ENCODE measurements at places on chromosomes 3 and 15.

DNA sequence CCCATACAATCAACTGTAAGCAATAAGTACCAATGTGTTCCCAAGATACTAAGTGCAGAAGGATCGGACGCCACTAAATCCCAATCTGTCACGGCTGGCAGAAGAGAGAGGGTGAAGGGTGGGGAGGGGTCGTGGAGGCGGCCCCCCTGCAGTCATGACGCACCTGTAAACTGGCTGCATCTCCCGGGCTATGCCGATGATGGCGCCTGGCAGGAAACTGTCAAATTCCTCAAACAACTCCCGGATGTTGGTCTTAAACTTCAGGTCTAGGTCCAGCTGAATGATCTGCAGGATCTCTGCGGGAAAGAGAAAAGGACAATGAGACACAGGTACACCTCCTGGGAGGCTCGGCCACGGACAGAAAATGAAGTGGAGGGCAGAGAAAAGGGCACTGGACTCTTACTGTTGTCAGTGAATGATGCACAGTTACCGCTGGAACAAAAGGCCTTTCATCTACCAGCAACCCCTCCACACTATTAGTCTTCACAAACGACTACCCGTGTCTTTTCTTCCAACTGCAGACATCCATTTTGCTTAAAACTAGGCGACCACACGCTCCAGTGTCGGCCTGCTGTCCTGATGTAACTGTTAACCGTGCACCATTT, 114.6 kb downstream of the XXYLT1 start:
- no peak for DNase-seq

GRCh38 chr15:71812966-71813722, 2.8 kb downstream of the NR2E3 start:
- no peak for DNase-seq

DNA sequence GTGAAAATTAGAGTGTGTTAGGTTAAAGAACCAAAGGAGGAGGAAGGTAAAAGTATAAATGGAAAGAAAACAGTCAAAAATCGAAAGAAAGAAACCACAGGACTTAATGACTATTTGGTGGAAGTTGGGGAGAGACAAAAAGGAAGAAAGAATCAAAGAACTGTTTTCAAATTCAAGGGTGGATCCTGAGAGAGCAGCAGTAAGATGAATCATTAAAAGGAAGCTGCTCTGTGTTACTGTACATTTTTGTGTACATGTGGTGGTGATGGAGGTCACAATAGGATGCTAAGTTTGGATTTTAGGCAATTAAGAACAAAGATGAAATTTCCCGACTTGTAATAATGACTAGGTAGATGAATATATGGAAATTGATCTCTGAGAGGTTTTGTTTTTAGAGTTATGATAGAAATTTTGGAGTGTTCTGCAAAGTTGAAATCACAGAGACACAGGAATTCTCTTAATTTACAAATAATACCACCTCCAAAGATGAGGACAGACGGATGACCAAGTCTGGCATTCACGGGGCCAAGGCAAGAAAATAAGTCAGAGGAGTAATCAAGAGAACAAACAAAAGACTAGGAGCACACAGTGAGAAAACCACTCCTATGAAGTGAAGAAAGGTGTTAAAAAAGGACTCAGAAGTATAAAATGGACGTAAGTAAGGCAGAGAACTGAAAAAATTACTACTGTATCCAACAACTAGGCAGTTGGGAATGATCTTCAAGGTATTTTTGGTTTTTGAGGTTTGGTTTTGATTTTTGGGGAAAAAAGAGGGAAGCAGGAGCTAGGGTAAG, 7.1 kb downstream of the DHX36 start:
- no peak for DNase-seq

GRCh38 chr3:133833880-133834620, 28.4 kb downstream of the SRPRB start:
- no peak for DNase-seq

GRCh38 chr15:77107531-77108355, 36.8 kb upstream of the TSPAN3 start:
- DNase-seq: no peak

- DNase-seq: no peak
These were observed 74.1 kb upstream of the UBE3A start for GRCh38 chr15:25512957-25513356.

DNA sequence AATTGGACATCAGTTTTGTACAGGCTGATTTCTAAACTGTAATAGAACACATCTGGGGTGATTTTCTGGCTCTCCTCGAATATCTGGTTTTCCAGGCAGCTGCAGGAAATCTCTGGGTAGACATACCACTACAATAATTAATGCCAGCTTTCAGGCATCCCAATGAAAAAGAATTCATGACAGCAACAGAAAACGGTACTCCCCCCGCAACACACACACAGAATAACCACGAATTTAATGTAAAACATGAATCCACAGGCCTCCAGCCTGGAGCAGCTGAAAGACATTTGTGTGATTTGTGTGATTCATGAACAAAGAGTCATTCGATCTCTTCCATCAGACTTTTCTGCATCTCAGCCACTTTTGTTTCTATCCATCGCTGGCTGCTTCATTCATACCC, 262.2 kb downstream of the MAGI1 start:
- DNase-seq: no peak

DNA sequence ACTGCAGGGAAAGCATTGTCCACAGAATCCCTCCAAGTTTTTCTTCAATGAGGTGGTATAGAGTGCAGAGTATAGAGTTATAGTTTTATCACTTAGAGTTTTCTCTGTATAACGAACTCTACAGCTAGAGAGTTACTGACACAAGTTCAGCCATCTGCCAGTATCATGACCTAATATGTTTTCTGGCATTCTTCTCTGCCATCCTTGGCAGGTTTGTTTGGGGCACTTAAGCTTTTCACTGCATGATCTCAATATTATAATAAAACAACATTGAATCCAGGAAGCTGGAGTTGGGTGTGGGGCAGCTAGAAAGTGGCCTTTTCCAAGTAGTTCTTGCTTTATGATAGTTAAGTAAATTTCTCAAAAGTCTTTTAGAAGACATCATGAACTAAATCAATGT, 743.5 kb upstream of the ARPP21 start:
- no peak for DNase-seq

DNA sequence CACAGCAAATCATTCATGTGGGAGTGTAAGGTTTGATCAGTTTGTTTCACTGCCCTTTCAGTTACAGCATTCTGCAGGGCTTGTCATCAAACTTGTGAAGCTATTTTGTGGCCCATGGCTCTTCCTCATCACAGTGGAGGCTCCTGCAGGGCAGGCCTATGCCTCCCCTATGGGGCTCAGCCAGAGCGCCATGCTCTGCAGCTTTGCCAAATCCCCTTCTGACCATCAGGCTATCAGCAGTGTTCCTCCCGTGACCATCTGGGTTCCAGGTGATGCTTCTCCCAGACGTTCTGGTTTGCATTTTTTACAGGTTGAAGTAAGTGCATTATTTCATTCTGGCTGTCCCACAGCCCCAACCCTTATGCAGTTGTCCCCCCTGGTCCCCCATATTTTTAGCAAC, 28.1 kb upstream of the REC114 start:
- no peak for DNase-seq

- DNase-seq: no peak
These were observed 67.5 kb upstream of the MME start for GRCh38 chr3:155012584-155012983.

DNA sequence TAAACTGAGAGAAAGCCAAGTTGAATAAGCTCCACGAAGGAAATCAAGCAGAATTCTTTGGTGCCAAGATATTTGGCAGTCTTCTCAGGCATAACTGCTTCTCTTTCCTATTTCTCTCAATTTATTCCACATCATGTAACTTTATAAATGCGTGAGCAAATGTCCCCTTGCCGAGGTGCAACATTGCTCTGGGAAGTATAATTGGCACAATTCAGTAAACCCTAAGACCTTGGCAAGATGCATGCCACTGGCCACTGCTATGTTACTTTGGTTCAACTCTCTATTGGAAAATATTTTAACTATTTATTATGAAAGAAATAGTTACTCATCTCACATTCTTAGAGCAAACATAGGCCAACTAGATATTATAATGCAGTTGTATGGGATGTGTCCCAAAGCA, 170.2 kb downstream of the SUCNR1 start:
- no peak for DNase-seq

- no peak for DNase-seq
These were observed 31.6 kb downstream of the KLHL25 start for GRCh38 chr15:85763157-85763556.

- no peak for DNase-seq
These were observed 95.7 kb upstream of the SLC2A2 start for GRCh38 chr3:171122240-171122639.

- DNase-seq: no peak
These were observed 3.0 kb upstream of the CD80 start for GRCh38 chr3:119562307-119562961.

- no peak for DNase-seq
These were observed 6.9 kb downstream of the PLCH1 start for GRCh38 chr3:155737844-155738460.

DNA sequence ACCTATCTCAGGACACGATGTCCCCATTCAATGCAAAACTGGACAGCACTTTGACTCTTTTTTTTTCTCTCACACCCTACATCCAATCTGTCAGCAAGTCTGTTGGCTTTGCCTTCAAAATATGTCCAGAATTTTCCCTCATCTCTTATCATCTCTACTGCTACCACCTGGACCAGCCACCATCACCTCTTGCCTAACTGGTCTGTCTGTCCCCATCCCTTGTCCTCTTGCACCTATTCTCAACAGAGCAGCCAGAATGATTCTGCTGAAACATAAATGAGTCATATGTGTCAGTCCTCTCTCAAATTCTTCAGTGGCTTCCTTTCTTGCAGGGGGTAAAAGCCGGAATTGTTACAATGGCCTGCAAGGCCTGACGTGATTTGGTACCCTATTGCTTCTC, 105.8 kb downstream of the CYP19A1 start:
- DNase-seq: no peak

DNA sequence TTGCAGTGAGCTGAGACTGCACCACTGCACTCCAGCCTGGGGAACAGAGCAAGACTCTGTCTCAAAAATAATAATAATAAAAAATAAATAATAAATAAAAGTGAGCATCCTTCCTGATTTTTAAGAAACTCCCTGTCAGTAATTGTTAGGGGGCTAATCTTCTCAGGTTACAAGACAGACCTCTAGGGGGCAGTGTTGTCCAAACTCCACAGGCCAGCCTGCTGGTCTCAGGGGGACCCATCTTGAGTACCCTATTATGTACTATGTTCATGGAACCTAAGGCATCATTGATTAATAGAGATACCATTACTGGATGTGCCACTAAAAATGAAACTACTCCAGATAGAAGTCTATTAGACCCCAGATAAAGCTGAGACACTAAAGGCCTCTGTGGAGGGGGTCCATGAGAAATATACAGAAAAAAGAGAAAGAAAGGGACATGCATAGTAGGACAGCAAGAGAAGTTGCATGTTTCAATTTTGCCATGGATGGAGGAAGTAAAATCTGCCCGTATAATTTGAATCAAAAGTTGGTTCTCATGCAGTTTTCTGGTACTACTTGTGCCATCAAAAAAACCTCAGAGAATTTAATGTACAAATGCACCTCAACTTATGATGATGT, 85.5 kb upstream of the CDV3 start:
- DNase-seq: peak; percentile 25

DNA sequence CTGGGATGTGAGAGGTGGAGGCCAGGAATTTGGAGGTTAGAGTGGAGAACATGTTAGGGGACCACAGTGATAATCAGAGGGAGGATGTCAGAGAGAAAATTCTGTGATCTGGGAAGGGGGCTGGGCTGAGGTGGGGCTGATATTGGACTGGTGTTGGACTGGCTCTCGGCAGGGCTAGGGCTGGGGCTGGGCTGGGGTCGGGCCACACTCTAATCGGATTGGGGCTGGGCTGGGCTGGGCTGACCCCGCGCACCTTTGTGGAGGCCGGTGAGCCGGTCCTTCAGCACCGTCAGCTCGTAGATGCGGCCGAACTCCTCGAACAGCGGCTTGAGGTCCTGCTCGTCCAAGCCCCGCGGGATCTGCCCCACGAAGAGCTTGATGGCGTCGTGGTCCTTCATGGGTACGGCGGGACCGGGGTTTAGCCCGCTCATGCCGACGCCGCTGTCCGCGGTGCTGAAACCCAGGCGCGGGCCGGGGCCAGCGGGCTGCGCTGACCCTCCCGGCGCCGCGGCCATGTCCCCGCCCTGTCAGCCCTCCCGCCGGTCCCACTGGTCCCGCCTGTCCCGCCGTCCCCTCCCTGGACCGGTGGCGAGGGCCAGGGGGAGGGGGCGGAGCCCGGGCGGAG, 485 bp downstream of the CELF6 start:
- peak; percentile 21 for DNase-seq

- DNase-seq: no peak
These were observed 2.1 kb upstream of the ISY1 start for GRCh38 chr3:129162729-129163579.

GRCh38 chr3:127339928-127340861, 52.3 kb upstream of the PRR20G start:
- DNase-seq: no peak

- no peak for DNase-seq
These were observed 19.7 kb upstream of the MFGE8 start for GRCh38 chr15:88932875-88933330.

- no peak for DNase-seq
These were observed 681.3 kb downstream of the ROBO1 start for GRCh38 chr3:79086514-79086913.

DNA sequence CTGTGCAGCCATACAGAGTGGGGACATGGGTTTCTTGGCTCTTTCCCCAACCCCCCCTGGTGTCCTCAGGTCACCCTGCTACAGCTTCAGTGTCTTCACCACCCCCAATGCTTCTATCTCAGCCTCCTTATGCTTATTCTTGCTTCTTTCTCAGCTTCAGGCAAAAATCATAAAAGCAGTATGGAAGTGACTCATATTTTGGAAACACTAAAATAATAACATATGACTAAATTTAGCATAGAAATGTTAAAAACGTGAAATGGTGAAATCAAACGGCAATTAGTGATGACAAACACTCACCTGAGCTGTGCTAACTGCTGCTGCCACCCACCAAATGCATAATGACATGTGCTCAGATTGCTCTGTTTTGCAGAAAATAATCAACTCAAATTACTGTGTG, 475.2 kb upstream of the EPHA3 start:
- DNase-seq: no peak

- DNase-seq: no peak
These were observed 66.6 kb upstream of the TAMM41 start for GRCh38 chr3:11913316-11913715.

DNA sequence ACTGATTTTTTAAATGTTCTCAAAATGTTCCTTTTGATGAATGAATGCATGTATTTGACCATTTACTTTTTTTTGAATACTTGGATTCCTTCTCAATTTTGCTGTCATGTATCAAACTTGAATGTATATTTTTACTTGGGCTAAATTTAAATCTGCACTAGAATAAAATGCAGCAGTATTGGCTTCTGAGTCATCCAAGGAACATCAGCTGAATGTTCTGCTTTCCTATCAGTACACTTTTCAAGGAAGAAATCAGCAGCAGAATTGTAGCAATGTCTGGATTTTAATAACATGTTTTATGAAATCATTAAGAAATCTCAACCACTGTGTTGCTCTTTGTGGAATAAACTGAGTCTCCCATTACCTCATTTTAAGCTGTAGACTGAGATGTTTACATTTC, 57.0 kb upstream of the COL6A6 start:
- DNase-seq: no peak

All from activated T-helper 1 cell treated with Interleukin-2 at 50 U/mL for 16 hours (primary cell).